ENCODE measurements at places on chromosomes 6 and 20. TPM values are rescaled to one million over a fixed set of nuclear protein-coding genes. Genes with fewer than 3 reads are reported as not detected.
A peak's percentile ranks its signal among the peaks of the same experiment; 100 is the strongest.

GRCh38 chr6:8043221-8043620, 21.0 kb downstream of the BLOC1S5 start:
- H3K4me3 ChIP-seq = no peak overlapping the region
- no peak overlapping the region for H3K27ac ChIP-seq

DNA sequence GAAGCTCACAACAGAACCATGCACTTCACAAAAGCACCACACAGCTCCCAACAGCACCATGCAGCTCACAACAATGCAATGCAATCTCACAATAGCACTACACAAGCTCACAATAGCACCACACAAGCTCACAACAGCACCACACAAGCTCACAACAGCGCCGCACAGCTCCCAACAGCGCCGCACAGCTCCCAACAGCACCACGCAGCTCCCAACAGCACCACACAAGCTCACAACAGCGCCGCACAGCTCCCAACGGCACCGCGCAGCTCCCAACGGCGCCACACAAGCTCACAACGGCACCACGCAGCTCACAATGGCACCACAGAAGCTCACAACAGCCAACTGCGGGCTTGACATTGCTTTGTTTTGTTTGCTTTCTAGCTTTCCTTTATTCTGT, 198.1 kb downstream of the DLL1 start:
- H3K4me1 ChIP-seq = no peaks in the 10 kb centered on the region
- H3K36me3 ChIP-seq = no peaks in the 10 kb centered on the region
- H3K27me3 ChIP-seq = no peaks in the 10 kb centered on the region
- H3K4me3 ChIP-seq = no peak overlapping the region

DNA sequence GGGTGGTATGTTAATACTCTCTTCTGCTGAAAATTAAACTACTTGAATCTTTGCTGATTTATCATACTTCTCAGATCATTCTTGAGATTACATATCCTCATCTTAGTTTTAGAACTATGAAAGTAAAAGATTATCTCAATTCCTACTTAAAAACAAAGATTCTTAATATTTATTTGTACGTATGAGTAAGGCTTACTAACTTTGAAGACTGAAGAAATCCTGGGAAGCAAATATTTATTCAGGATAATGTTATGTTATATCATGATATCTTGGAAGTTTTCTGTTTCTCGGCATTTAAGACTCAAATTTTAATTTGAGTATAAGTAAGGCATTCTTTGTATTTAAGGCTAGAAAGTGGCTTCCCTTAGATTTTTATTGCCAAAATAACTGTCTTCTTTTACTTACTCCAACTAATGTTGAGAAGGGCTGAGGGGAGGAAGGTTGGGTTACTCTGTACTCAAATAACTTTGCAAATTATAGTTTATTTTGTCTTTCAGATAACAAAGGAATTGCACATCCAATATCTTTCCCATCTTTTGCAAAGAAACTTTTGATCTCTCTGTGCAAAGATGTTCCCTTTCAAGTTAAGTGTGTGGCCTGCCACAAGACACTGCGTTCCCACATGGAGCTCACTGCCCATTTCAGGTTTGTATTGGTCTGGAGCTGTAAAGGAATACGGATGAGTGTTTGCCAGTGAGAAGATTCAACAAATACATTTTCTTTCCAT, 30.5 kb upstream of the BAG2 start:
- H3K27me3 ChIP-seq = no peaks in the 10 kb centered on the region
- H3K27ac ChIP-seq = no peak overlapping the region
- DNase-seq = peak; percentile 28

DNA sequence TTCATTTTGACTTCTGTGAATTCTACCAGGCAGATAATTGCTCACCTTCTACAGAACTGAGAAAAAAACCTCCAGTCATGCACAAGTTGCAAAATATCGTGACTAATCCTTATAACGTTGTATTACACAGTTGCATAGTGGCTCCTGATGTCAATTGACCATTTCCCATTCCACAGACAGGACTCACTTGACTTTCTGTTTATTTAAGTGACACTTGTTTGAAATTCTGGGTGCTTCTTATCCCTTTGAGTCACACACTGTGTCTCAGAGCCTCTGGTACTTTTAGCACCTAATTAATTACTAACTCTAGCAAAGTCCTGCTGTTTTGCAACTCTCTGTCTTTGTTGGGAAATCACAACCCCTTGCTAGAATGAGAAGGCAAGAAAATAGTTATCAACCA, 16.2 kb upstream of the RSPO3 start:
- no peak for DNase-seq
- no peaks in the 10 kb centered on the region for H3K4me1 ChIP-seq
- H3K27me3 ChIP-seq = no peaks in the 10 kb centered on the region
- H3K4me3 ChIP-seq = no peak overlapping the region
- no peak overlapping the region for H3K27ac ChIP-seq

GRCh38 chr20:64192406-64192805, 28.2 kb downstream of the MYT1 start:
- H3K27me3 ChIP-seq = peaks cover 29% of the 10 kb centered on the region
- no peak overlapping the region for H3K4me3 ChIP-seq
- DNase-seq = no peak
- no peak overlapping the region for H3K27ac ChIP-seq

DNA sequence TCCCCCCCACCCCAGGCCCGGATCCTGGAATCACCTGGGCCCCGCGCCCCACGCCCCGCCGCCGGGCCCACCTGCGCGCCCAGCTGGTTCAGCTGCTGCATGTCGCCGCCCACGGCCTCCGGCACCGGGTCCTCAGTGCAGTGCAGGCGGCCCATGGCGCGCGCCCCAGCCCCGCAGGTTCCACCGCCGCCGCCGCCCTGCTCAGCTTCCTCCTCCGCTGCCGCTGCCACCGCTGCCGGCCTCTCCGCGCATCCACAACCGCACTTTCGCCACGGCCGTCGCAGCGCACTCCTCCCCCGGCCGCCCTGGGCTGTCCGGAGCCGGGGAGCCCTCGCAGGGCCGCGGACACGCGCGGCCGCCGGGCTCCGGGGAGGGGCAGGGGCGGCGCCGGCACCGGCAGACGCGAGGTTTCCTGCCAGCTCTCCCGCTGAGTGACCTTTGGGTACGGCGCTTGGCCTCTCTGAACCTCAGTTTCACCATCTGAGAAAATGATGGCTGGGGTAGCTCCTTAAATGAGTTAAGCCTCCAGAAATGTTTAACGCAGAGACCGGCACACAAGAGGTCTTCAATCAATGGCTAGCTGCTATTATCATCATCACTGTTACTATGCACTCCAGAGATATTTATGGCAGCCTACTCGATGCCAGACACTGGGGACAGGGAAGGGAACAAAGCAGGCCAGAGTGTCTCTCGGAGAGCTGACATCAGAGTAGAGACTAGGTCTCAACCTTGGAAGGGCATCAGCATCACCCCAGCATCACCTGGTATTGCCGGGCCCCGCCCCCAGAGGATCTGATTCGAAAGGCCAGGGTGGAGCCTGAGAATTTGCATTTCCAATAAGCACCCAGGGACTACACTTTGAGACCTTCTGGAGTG, at the start of gene COMMD7:
Gene COMMD7, minus strand, starts transcription at position 231 of the 876 bp plus-strand sequence. Its CDS starts 76 bp downstream, at position 155.
- peak; percentile 30 for DNase-seq
- peak within 1 kb of the TSS; percentile 85 for H3K4me3 ChIP-seq
- peaks cover 38% of the 10 kb centered on the region for H3K4me1 ChIP-seq
- H3K27ac ChIP-seq = peak within 1 kb of the TSS; percentile 51
- H3K36me3 ChIP-seq = peaks cover 7% of the 10 kb centered on the region

DNA sequence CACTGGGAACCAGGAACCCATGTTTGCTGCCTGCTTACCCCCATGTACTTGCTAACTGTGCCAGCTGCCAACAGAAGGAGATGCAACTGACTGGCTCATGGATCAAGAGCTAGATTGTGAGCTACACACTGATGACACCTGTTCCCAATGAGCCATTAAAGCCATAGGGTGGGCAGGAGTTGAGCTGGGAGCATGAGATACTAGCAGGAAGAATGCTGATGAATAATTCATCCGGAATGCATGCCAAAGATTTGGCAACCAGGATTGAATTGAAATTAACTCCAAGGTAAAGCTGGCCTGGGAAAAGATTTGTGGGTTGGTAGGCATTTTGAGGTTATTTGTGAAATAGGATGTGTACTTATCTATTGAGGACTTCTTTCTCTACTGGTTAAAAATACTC, 631.1 kb downstream of the KIF16B start:
- H3K4me3 ChIP-seq = no peak overlapping the region
- no peaks in the 10 kb centered on the region for H3K27me3 ChIP-seq
- no peaks in the 10 kb centered on the region for H3K4me1 ChIP-seq
- H3K36me3 ChIP-seq = no peaks in the 10 kb centered on the region

DNA sequence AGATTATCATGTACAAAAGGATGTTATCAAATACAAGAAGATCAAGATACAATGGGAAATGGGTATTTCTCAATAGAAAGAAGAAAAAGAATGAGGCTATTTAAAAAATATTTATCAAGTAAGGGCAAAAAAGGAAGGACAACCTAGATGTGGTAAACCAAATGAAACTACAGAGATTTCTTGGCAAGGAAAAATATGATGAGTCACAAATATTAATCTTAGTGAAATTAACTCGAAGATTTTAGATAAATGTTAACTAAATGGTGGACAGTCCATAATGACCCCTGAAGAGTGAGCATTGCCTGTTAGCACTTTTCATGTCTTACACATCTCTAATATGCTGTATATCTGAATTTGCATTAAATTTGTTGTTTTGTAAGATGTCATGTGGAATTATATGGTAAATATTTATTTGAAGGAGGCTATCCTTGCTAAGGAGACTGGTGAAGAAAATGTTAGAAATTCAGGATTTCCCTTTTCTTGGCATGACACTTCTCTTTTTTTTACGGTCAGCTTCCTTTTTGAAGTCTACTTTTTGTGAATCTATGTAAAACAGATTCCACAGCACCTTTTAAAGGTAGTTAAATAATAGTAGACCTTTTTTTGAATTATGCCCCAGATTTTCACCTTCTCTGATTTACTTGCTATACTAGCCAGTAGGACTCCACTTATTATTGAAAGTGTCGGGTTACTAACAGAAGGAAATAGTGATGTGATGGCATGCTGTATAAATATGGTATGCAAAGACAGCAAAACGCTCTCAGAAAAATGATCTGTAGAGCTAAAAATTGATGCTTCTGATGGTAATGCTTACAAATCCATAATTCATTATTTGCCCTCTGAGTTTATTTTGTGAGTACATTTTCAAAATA, 120.5 kb downstream of the HIVEP1 start:
- no peaks in the 10 kb centered on the region for H3K27me3 ChIP-seq
- no peak overlapping the region for H3K4me3 ChIP-seq
- H3K4me1 ChIP-seq = peaks cover 13% of the 10 kb centered on the region
- DNase-seq = no peak

DNA sequence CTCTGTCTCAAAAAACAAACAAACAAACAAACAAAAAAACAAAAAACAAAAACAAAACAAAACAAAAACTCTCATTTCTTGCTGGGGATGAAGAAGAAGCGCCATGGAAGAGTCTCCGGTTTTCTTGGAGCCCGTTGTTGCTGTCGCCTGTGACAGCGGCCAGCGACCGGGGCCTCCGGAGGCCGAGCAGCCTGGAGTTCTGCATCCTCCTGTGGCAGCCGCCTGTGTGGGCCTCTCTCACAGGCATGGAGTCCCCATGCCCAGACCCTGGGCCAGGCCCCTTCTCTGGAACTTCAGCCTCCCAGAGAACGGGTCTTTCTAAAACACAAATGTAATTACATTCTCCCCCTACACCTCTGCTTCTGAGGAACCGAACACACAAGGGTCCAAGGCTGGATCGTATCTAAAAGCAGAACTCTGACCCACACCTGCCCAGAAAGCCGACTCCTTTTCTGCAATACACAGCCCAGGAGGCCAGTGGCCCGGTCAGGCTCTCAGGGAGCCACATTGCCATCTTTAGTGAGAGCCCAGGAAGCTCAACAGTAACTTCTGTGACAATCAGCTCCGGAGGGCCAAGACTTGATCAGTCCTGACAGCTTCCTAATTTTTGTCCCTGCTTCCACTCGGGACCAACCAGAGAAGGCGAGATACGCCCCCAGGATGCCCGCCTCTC, 18.5 kb downstream of the DACT2 start:
- no peaks in the 10 kb centered on the region for H3K27me3 ChIP-seq
- DNase-seq = no peak
- H3K4me3 ChIP-seq = no peak overlapping the region
- no peak overlapping the region for H3K27ac ChIP-seq
- H3K36me3 ChIP-seq = no peaks in the 10 kb centered on the region
- H3K4me1 ChIP-seq = no peaks in the 10 kb centered on the region

CLPSL2 gene
- total RNA-seq = not detected

TEAD3 gene
- 24.4 TPM for total RNA-seq

UNC93A gene
- not detected for total RNA-seq

BPIFA1 gene
- not detected for total RNA-seq

SLC12A5 gene
- not detected for total RNA-seq

IL20RA gene
- total RNA-seq = not detected

KCNK15 gene
- not detected for total RNA-seq

All from SJSA1 (cell line).